Ovary (tissue), 10 donors: ENCODE measurements at places on chromosomes 5 and 9. TPM values are rescaled to one million over a fixed set of nuclear protein-coding genes. Genes with fewer than 3 reads are reported as not detected.

DNA sequence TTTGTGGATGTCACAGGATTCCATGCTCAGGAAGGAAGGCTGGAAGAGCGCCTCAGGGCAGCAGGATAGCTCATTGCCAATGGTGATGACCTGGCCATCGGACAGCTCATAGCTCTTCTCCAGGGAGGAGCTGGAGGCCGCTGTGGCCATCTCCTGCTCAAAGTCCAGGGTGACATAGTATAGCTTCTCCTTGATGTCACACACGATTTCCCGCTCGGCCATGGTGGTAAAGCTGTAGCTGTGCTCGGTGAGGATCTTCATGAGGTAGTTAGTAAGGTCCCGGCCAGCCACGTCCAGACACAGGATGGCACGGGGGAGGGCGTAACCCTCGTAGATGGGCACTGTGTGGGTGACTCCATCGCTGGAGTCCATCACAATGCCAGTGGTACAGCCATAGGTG, 24.3 kb upstream of the RAPGEF6 start:
- H3K4me1 ChIP-seq = no peaks in the 10 kb centered on the region
- no peak for DNase-seq
- no peak overlapping the region for H3K27ac ChIP-seq
- H3K4me3 ChIP-seq = no peak overlapping the region
- H3K27me3 ChIP-seq = no peaks in the 10 kb centered on the region
- H3K36me3 ChIP-seq = no peaks in the 10 kb centered on the region

Gene NUTM2G
- not detected for total RNA-seq

Gene NR4A3
- total RNA-seq = 39.3 TPM

DNA sequence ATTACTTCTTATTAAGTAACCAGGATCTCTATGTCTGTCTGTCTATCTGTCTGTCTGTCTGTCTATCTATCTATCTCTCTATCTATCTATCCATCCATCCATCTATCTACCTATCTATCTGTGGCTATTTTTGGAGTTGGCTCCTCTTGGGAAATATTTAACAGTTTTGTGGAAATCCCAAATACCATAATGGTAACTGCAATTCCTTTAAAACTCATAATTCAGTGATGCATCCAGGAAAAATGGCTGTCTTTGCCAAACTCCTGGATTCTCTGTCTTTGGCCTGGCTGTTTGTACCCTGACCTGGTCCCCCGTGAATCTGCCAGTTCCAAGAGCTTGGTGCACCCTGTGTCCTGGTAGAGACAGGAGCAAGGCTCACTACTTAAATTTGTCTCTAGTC, 197.0 kb downstream of the PCSK1 start:
- no peak overlapping the region for H3K4me3 ChIP-seq
- no peaks in the 10 kb centered on the region for H3K27me3 ChIP-seq
- no peak for DNase-seq
- no peaks in the 10 kb centered on the region for H3K36me3 ChIP-seq

- no peaks in the 10 kb centered on the region for H3K36me3 ChIP-seq
- no peak overlapping the region for H3K4me3 ChIP-seq
- no peaks in the 10 kb centered on the region for H3K27me3 ChIP-seq
- no peak overlapping the region for H3K27ac ChIP-seq
- DNase-seq = no peak
Measured at GRCh38 chr5:72539038-72539437, 31.8 kb upstream of the ZNF366 start.

Gene KCNMB1
- 2.0 TPM for total RNA-seq

GRCh38 chr5:58261605-58262004, 198.3 kb downstream of the PLK2 start:
- H3K27ac ChIP-seq = no peak overlapping the region
- H3K27me3 ChIP-seq = no peaks in the 10 kb centered on the region
- no peak for DNase-seq
- no peaks in the 10 kb centered on the region for H3K36me3 ChIP-seq
- H3K4me1 ChIP-seq = peaks cover 2% of the 10 kb centered on the region
- no peak overlapping the region for H3K4me3 ChIP-seq

Gene TMEM8B
- total RNA-seq = 37.0 TPM
